ENCODE measurements at places on chromosomes 16 and 17. TPM values are rescaled to one million over a fixed set of nuclear protein-coding genes. Genes with fewer than 3 reads are reported as not detected.

- no peak for DNase-seq
These were observed 38.3 kb downstream of the SCPEP1 start for GRCh38 chr17:57016071-57016763.

GRCh38 chr16:49780433-49780832 lies 75.5 kb downstream of the ZNF423 start:
- DNase-seq: no peak

The FGF11 gene
- total RNA-seq: 6.0 TPM

DNA sequence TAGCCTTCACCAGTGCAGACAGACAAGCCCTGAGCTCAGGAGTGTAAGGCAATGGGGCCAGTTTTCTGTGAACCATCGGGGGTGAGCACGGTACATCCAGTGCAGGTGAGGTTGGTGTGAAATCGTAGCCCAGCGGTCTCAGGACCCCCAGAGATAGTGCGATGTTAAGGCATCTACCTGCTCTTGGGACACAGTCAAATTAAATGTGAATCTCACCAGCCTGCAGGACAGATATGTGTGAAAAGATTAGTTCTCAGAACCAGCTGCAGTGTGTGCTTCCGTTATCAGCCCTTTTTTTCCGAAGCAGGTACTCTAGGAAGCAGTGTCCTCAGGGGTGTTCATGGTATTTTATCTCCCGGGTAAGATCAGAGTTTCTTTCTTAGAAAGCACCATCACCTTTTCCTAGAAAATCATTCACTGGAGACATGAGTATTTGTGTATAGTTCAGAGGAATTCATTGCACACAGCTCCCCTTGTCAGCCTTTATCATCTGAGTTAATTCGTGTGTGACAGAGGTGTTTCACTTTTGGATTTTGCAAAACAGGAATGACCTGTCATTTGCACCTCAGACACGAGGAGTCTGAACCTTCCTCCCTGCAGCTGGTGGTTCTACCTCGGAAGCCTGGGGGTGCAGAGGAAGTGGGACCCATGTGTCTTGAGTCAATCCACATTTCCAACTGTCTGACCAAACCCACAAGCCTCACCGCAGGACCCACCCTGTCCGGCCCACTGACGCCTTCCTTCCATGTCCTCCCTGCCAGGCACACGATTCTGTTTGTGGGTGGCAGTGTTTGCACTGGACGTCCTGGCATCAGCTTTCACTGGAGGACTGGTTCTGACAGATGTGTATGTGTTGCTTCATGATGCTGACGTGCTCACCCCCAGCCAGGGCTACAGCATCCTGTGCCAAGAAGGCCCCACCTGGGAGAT lies 107.8 kb downstream of the CLEC16A start:
- DNase-seq: no peak

The SLC35B1 gene
- total RNA-seq: 89.6 TPM

DNA sequence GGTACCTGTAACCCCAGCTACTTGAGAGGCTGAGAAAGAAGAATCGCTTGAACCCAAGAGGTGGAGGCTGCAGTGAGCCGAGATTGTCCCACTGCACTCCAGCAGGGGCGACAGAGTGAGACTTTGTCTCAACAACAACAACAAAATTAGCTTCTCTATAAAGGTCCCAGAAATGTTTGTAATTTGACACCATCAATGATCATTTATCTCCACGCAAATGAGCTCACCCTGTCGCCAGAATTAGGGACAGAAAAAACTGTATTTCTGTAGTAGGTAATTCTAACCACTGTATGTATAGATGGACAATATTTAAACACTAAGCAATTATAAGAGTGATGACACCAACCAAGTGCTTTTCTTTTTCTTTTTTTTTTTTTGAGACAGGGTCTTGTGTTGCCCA lies 10.7 kb downstream of the C17orf78 start:
- no peak for DNase-seq

GRCh38 chr16:31695667-31696066 lies 168.0 kb downstream of the AHSP start:
- DNase-seq: no peak

- DNase-seq: peak; percentile 95
These were observed at the start of the genes KCTD19 and LRRC36 for GRCh38 chr16:67326472-67327309. Gene KCTD19 (minus strand): TSS chr16:67326741. CDS start chr16:67326707, 34 bp downstream. Gene LRRC36 (plus strand): TSS chr16:67326815. CDS start chr16:67326863, 48 bp downstream.
